ENCODE measurements at places on chromosomes 3 and 15.

- no peak for DNase-seq
These were observed 66.0 kb downstream of the MAGI1 start for GRCh38 chr3:65972765-65973164.

- no peak for DNase-seq
These were observed 32.3 kb downstream of the TMOD3 start for GRCh38 chr15:51861557-51862359.

GRCh38 chr3:107117922-107118536, 259.2 kb upstream of the CCDC54 start:
- peak; percentile 86 for DNase-seq

DNA sequence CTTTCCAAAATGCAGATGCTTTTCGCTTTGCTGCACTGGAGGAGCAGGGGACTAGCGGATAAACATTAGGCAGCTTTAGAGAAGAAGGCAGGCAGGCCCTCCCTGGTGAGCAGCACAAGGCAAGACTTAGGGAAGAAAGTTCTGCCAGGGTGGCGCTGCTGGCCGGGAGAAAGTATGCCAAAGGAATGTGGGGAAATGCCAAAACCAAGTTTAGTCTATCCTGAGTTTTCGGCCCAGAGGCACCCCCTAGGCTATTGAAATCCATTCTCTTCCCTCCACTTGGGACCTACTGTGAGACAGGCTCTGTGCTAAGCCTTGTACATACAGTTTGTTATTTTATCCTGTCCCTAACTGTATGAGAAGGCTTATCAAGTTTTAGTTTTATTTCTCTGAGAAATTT, 9.2 kb downstream of the SHC4 start:
- no peak for DNase-seq

DNA sequence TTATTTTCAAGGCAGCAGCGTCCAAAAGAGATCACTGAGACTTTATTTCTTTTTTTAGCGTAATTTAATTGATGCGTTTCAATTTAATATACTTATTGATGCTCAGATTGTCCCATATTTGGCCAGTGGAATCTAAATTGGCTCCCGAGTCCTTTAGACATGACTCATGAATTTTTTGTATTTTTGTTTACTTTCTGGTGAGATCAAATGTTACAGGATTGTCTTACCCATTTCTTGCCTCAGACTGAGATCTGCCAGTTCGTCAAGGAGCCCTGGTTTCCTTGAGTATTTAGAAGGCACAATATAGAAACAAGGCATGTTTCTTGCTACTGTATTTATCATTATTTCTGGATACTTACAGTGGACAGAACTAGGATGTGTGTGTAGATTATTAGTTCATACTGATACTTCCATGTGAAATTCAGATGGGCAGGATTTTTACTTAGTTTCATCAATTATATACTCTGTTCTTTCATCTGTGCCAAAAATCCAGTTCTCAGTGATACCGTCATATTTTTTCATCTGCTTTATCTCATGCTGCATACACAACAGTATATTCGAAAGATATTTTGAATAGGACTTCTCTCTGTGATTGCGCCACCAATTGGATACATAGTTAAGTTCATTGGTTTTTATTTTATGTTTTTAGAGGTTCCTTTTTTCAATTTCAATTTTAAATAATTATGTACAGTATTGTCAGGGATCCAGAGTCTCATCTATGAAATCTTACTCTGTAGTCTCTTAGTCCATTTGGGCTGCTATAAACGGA, 436.9 kb upstream of the C2CD4B start:
- DNase-seq = no peak

- no peak for DNase-seq
These were observed 5.5 kb downstream of the CRTC3 start for GRCh38 chr15:90535254-90535653.

DNA sequence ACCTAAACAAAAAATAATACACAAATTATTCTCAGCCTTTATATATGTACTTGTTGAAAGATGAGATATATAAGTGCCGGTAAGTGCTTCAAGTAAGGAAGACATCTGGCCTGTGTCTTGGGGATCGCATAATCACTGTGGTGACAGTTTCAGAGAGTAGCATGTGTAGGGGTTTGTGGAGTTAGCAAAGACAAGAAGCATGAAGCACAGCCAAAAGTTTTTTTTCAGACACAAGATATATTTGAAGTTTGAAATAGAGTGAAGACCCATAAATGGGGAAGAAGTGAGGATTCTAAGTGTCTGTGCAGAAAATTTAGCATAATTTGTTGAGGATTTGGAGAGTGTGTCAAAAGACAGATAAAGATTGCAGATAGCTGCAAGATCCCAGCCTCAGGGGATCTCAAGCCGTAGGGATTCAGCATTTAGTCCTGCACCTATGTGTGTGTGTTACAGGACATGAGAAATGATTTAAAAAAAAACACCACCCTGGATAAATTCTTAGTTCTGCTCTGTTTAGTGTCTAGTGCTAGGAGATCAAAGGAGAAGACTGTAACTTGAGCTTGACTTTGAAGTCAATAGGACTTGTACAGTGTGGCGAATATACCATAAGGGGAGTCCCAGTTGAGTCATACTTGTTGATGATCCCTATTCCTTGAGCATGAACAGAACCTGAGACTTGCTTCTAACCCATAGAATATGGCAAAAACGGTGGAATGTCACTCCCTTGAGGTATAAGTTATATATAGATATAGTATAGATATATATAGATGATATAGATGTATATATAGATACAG, 123.9 kb upstream of the GRM7 start:
- no peak for DNase-seq

DNA sequence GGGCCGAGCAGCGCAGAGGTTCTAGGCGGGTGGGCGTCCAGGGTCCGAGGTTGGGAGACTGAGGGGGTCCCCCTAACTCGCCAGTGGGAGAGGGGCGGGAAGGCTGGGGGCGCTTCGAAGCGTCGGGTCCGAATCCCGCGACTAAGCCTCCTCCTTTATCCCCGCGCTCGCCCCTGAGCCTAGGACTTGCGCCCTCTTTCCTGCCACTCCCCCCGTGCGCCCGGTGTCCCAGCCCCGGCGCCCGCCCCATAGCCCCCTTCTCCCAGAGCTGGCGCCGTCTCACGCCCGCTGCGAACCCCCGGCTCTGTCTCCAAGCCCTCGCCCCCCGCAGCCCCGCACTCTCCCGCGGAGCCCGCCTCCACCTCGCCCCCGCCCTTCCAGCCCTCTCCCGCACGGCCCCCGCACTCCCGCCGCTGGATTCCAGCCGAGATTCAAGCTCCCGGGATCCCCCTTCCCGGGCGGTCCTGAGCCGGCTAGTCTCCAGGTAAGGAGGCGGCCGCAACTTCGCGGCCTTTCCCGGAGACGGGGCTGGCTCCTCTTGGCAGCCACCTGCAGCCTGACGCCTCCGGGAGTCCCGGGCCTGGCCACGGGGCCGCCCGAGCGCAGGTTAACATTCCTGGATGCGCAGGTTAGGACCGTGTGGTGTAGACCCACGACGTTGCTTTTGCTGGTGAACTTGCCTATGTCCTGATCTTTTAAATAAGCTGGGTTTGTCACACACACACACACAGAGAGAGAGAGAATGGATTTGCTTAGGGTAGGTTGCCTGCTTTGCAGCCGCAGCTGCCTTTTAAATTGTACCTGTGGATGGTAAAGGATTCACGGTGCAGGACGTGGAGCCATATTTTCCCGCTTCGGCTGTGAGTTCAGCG, 563 bp downstream of the PXYLP1 start:
- no peak for DNase-seq

DNA sequence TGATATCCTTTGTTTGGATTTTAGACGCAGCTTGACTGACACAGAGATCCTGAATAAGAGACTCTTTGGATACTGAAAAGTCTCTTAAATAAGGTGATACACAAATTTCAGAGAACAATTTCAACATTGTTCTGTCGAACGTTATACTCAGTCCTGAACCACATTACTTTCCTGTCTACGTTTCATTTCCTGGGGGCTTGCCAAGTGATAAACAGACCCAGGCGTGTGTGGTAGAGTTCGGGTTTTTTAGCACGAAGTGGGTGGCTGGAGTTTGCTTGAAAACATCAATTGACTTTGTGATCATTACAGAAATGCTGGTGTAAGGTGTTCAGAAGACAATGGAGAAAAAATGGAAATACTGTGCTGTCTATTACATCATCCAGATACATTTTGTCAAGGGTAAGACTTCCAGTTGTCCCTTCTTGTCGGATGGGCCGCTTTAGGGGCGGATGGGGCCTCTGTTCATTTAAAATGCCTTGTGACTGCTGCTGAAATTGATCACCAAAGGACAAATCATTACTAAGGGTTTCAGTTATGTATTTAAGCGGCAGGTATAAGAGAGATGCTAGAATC, at the start of gene CD96:
TSS of gene CD96 (plus strand) at position 287 of the 573 bp plus-strand sequence. CDS start at position 339, 52 bp downstream.
- peak; percentile 96 for DNase-seq

- DNase-seq = peak; percentile 84
These were observed 783 bp downstream of the RNF168 start for GRCh38 chr3:196502775-196503195.

DNA sequence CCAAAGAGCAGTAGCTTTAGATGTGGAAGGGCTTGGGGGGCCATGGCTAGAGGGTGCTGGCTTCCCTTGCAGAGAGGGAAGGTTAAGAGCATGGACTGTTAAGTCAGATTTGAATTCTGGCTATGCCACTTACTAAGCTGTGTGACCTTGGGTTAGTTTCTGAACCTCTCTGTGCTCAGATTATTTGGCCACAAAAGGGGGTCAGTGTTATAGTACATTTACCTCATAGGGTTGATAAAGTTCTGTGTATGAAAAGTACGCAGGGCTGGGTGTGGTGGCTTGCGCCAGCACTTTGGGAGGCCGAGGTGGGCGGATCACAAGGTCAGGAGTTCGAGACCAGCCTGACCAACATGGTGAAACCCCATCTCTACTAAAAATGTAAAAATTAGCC, 6.8 kb downstream of the VPS18 start:
- DNase-seq = no peak

DNA sequence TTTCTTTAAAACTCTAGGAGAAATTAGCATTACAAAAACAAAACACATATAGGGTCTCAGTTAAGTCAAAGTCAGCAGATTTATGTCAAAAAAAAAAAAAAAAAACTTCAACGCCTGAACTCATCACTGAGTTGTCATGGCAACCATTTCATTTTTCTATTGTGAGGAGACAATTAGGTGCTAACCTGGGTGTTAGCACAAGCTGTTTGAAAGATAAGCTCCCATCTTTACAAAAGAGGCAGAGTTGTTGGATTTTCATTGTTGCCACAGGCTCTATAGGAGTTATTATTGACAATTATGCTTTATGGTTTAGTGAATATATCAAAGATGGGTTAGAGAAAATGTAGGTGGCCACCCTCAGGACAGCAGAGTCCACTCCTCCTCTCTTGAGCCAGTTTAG, 806.9 kb downstream of the GRM7 start:
- DNase-seq = no peak

DNA sequence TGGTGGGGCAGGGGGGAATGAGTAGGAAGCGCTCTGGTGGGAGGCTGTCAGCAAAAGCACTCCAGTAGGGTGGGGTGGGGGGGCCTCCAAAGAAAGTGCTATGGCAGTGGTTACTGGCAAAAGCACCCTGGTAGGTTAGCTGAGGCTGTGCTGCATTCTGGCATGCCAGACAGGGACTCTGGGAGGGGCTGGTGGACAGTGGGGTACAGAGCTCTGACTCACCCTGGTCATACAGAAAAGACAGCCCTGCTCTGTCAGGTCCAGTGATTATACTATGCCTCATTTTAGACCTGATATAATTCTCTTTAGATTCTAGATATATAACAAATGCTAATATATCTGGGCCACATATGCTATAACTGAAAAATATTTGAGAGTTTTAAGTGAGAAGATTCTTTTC, 82.8 kb upstream of the CPNE4 start:
- DNase-seq = no peak

- no peak for DNase-seq
These were observed 19.6 kb upstream of the CHMP2B start for GRCh38 chr3:87207460-87207859.

DNA sequence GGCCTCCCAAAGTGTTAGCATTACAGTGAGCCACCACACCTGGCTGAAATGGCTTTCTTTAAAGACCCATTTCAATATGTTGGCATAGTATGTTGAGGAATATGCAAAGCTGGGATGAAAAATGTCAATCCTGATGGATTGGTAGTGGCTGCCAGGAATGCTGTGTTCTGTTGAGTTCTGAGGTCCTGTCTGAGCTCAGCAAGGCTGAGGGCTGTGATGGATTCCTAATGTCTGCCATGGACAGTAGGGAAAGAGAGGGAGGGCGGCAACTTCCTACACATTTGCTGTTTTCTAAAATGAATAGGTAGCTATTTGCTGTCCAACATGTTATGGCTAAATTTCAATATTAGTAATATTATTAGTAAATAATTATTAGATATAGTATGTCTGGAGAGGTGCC, 8.2 kb downstream of the RAB8B start:
- no peak for DNase-seq

DNA sequence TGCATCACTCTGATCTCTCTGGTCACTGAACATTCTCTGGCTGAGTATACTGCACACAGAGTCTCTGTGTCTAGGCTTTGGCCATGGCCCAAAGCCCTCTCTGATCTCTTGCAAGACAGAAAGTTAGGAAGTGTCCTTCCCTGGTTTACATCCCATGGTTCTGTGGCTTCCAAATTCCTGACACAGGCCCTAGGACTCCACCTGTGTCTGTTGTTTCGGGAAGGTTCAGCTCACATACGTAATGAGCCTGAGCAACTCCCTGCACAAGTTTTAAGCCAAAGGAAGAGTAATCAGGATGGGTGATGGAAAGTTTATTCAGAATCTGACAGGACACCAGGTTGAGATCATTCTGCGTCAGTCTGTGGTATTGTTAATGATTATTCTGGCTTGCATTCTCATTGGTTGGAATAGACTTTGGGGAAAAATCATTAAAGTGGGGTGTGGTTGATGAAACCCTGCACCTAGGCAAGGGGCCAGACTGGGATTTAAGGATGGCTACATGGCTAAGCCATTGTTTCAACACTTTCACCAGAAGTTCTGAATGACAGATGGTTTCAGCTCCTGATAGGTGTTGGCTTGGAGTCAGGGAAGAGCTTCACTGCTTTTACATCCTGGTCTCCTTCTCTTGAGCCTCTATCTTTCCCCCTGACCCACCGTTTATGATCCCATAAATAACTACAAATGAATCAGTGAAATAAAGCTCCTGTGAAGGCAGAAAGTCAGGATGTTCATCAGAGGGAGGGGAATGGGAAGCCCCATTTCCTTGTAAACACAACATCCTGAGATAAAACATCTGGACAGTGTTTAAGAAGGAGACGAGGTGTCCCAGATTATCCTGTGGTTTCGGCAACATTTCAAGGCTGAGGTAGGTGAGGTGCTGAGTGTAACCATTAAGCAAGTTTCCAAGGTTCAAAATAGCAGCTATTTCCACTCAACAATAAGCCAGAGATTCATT, 14.1 kb downstream of the LCMT2 start:
- no peak for DNase-seq

- DNase-seq = peak; percentile 63
These were observed 1.5 kb upstream of the MAPKBP1 start for GRCh38 chr15:41772720-41773331.

- DNase-seq = no peak
These were observed 195.6 kb downstream of the XXYLT1 start for GRCh38 chr3:195075199-195075940.

GRCh38 chr15:32834156-32834555, 116.4 kb downstream of the GREM1 start:
- DNase-seq = no peak
